ENCODE measurements at places on chromosomes 6 and 20. TPM values are rescaled to one million over a fixed set of nuclear protein-coding genes. Genes with fewer than 3 reads are reported as not detected.

Gene AIF1
- 177 TPM for total RNA-seq

Gene PROKR2
- not detected for total RNA-seq

Gene DDO
- total RNA-seq = 5.6 TPM

Gene NR2E1
- total RNA-seq = not detected

All from subcutaneous adipose tissue (tissue), 4 donors.